ENCODE measurements at places on chromosomes 2 and 18.

GRCh38 chr2:64168756-64169155 lies 24.5 kb upstream of the PELI1 start:
- DNase-seq: no peak

- no peak for DNase-seq
These were observed 79.4 kb downstream of the GFPT1 start for GRCh38 chr2:69307579-69308064.

DNA sequence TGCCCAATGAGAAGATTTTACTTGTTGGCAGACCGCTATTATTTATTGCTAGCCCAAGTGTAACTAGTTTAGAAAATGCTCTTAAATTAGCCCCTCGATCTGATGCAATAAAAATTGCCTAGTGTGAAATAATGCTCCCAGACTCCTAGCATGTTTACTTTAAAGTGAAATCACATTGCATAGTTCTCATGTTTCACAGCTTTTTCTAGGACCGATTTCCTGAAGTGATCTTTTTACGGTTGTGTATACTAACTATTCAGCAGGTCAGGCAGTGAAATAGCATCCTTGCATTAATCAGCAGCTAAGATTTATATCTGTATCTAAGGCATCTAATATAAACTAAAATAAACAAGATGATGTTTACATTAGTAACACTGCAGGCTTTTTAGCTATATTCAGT lies 52.4 kb downstream of the PMS1 start:
- DNase-seq: no peak

DNA sequence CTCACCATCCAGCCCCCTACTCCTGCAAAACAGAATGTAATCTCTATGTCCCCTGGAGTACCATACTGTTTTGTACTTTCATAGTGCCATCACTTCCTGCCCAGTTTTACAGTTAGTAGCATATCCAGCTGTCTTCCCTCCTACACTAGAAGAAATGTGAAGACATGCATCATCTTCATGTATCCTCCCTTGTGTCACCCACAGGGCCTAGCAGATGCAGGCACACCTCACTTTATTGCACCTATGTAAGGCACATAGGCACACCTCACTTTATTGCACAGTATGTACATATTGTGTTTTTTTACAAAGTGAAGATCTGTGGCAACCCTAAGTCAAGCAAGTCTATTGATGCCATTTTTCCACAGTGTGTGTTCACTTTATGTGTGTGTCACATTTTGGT lies 12.0 kb downstream of the DNAJC27 start:
- no peak for DNase-seq

DNA sequence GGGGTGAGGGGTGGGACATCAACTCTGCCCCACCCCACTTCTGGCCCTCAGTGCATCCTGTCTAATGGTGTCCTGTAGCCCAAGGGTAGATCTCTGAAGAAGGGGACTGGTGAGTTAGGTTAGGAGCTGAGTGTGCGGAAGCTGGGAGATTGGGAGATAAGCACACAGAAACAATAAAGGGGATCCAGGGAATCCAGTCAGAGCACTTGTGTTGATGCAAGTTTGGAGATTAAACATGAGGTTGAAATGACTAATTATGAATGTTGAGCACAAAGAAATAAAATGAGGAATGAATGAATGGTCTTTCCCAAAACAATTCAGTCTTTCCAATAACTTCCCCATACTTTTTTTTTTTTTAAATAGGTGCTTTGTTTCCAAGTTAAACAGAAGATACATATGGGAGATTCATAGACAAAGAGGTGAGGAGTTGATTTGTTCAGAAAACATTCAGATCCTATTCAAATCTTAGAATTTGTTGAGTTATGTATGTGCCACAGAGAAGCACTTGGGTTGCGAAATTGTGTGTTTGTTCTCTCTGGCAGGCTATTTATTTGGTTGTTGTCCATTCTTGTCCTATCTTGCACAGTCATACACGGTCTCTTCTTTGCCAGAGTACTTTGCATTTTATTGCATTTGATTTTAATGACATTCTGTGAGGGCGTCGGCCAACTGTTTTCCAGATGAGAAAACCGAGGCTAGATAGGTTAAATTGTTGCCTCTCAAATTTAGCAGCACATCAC lies 31.6 kb upstream of the NABP1 start:
- no peak for DNase-seq

DNA sequence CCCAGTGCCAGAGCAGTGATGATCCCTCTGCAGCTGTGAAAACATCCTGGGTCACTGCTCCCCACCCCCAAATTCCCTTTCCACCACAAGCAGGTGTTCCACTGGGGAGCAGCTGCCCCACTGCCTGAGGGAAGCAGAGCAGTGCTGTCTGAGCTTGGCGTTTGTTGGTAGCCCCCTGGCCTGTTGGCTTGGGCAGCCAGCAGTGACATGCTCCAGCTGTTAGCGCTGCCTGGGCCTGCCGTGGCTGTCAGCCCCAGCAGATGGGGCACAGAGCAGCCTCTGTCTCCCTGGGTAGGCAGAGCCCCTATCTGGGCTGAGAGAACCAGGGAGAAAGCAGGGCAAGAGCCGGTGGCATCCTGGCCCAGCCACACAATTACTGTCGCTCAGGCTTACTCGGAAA lies 247.7 kb downstream of the GLI2 start:
- DNase-seq: no peak

DNA sequence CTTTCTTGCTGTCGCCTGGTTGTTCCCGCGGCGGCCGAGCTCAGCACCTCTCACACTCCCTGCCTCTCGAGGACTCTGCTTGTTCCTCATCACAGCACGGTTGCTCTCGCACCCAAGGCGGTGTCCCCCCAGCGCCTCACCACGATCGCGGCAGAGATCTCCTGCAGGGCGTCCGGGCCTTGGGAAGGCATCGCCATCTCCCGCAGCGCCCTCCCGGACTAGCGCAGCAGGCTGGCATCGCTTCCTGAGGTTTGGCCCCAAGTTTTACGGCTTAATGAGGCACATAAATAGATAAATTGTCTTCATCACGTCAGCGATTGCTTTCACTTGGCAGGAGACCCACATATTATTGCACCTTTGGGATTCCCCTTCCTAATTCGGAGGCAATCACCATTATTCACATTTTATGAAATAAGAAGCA lies 125.4 kb downstream of the RGPD3 start:
- no peak for DNase-seq

- DNase-seq: no peak
These were observed 7.8 kb upstream of the SCYGR1 start for GRCh38 chr2:227395556-227395955.

DNA sequence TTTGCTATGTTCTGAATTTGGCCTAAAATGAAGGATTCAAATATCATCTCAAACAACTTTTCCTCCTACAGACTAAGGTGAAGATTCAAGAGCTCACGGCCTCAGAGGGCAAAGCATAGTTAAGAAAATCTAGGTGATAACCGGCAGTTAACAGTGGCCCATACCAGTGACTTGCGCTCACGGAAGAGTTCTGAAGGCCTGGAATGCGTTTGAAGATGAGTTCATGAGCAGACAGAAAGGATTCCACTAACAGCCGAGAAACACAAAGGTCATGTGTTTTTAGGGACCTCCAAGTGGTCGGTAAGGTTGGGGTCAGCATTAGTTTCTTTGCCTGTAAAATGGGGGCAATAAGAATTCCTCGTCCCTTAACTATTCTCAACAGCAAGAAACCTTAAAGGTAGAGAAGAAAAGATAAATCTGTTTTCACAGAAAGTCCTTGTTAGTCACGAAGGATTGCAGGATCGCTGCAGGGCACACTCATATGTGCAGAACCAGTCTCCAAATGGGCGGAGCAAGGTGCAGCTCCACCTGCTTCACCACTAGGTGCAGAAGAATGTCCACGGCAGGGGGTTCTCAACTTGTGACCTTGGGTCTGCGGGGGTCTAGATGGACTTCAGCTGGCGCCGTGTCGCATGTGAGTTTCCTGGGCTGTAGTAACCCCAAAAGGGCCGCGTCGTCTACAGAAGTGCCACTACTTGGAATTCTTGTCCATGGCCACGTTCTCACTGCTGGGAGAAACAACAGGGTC lies 708 bp upstream of the RPIA start:
- no peak for DNase-seq

DNA sequence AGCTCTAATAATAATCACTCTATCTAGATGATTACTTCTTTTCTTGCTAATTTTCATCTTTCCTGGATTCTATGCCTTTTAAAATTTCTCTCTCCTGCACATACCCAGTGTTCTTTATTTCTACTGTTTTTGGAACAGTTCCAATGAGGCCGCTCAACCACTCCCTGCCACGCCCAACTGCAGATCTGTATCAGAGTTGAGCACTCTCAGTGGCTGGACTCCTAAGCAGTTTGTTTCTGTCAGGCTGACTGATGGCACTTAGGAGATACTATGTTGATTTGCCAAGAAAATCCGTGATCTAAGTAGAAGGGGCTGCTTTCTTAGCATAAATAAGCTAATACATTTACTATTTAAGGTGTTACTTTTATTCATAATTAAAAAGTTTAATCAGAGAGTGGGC lies 192.8 kb downstream of the ARHGAP15 start:
- DNase-seq: no peak

- DNase-seq: no peak
These were observed 22.6 kb upstream of the FZD5 start for GRCh38 chr2:207792244-207792785.

DNA sequence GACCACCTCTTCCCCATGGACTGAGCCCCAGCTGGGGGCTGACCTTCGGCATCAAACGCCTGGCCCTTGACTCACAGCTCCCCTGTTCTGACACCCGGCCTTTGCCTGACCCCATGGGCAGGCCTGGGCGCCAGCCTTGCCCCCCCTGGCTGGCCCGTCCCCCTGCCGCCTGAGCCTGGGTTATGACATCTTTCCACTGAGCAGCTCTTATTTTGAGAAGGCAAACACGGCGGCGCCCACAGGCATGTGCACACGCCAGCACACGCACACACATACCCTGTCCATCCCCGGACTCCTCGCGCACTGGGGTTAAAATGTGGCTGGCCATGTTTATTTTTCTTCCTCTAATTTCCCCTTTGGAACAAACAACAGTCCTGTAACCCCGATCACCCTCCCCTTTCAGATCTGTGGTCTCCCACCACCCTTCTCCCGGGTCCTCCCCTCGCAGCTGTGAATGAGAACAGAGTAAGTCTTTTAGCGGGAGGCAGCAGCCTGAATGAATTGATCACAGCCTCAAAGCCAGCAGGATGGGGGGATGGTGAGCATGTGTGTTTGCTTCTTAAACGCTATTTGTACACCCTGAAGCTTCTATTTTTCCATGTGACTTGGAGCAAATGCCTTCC lies 11.8 kb upstream of the ATOH8 start:
- peak; percentile 74 for DNase-seq

GRCh38 chr2:44304258-44304657 lies 29.0 kb downstream of the SLC3A1 start:
- DNase-seq: no peak

- DNase-seq: no peak
These were observed 308.6 kb downstream of the AKAIN1 start for GRCh38 chr18:4888251-4889040.

DNA sequence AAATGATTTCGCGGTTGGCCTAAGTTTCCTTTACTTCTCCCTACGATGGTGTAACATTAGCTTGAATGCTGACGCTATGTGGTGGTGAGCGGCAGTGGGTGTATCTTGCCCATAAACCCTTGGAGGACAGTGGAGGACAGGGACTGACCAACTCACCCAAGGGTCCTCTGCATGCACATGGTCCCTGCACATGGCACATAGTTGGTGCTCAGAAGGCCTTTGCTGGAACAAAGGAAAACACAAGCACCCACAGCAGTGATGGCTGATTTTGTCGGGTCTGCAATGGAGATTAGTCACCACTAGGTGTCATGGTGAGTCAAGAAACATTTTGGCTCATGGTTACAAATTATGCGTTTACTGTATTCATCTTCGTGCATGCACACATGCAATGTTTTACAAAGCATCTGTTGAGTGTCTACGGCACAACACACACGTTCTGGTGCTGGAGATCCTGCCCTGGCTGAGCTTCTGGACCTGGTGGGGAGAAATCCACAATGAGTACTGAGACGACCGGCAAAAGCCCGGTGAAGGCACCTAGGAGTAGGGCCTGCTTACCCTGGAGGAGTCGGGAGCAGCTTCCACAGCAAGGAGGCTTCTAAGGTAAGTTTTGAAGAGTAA lies 44.0 kb downstream of the PDCL3 start:
- DNase-seq: no peak

DNA sequence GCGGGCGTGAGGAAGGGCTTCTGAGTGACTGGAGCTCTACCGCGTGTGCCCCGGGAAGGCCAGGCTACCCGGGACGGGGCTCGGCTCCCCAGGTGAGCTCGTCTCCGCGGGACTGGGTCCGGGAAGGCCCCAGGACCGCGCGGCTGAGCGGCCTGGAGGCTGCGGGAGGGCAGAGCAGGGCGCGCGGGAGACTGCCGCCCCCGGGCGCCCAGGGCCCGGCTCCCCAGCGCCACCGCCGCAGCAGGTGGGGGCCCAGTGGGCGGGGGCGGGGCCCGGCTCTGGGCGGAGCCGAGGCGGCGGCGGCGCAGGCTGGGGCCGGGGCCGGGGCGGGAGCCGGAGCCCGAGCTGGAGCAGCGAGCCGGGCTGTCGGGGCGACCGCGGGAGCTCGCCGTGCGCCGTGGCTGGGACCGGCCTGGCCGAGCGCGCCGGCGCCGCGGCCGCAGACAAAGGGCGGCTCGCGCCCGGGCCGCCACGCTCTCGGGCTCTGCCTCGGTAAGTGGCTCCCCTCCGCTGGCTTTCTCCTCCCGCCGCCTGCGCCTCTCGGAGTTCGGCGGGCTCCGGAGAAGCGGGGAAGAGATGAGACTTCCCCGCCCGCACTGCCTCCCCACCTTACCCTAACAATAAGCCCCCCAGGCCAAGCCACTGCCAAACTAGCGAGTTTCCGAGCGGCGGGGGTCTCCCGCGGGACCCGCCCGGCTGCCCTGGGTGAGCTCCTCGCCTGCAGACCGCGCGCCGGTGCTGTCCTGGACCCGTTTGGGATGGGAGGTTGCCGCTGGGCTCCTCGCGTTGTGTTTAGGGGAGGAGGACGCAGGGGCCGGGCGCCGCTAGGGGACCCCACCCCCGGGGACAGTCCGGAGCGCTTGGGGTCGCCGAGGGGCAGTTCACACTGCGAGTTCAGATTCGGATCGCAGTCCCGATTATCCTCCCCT lies at the start of gene MAPK4:
TSS of gene MAPK4 (plus strand) at position 336 of the 929 bp plus-strand sequence. CDS start 103,872 bp downstream, outside the sequence.
- no peak for DNase-seq

GRCh38 chr2:165700531-165700930 lies 93.5 kb downstream of the GALNT3 start:
- no peak for DNase-seq

DNA sequence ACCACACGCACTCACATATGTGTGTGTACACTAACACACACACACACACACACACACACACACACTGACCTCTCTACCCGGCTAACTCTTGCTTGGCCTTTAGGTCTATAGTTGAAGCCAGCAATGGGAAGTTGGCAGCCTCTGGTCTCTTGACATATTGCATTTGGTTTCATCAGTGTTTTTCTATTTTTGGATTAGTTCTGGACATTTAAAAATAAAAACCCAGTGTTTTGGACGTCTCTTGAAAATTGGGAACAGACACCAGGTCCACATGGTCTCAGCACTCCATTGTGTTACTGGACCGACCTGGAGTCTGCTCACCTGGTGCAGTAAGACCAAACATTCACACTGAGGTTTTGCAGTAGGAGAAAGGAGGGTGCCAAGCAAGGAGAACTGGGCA lies 50.4 kb upstream of the AFF3 start:
- DNase-seq: no peak

DNA sequence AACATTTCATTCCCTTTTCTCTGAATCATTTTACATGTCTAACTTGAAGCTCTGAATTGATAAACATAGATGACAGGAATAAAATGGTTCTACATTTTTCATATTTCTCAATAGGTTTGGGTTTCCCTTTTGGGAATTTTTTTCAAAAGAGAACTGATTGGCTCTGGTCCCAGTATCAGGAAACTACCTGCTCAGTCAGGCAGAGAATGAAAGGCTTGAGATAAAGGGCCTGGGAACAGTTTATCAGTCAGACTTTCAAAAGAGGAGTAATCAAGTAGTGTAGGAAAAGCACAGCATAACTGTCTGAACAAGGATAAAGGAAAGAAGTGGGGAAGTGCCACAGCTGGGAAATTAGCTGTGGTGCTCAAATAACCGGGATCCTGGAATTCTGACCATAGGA lies 28.3 kb upstream of the CCL20 start:
- no peak for DNase-seq
